Activated CD4-positive, alpha-beta memory T cell treated with anti-CD3 and anti-CD28 coated beads for 36 hours (primary cell): ENCODE measurements at places on chromosomes 4 and X. TPM values are rescaled to one million over a fixed set of nuclear protein-coding genes. Genes with fewer than 3 reads are reported as not detected.
A peak's percentile ranks its signal among the peaks of the same experiment; 100 is the strongest.

- no peak for DNase-seq
These were observed 37.9 kb downstream of the RELL1 start for GRCh38 chr4:37648084-37648817.

- DNase-seq, result no peak
These were observed 20.2 kb upstream of the RBPJ start for GRCh38 chr4:26300314-26301307.

DNA sequence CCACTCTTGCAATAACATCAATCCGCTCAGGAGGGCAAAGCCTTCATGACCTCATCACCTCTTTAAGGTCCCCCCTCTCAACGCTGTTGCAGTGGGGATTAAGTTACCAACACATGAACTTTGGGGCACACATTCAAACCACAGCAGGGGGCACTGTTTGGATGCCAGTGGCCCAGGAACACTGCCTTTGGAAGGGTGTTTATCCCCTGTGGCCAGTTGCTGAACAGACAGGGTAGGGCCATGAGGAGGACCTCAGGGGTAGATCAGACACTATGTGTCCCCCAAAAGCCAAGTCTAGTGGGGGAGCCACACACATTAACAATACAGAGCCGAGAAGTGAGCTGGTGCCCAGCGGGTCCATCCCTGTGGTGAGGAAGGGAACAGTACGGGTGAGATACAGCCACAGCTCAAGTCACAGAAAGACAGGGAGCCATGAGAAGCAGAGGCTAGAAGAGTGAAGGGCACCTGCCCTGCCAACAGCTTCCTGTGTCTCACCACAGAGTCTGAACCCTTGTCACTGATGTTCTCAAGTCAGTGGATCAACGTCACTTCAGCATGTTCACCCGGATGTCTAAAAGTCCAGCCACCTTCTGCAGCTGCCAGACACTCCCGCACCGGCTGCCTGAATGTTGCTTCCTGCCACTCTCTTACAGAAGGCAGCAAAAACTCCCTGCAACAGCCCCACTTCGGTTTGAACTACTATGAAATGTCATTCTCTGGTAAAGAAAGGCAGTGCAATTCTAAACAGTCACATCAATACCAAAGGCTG, 19.9 kb upstream of the MXD4 start:
- peak; percentile 88 for DNase-seq

- DNase-seq, result peak; percentile 12
These were observed 95.0 kb upstream of the TBL1X start for GRCh38 chrX:9369802-9370291.

GRCh38 chr4:31045151-31045550, 325.0 kb downstream of the PCDH7 start:
- no peak for DNase-seq

GRCh38 chr4:1283711-1284110, 6.0 kb upstream of the MAEA start:
- no peak for DNase-seq

The PHKA2 gene
- total RNA-seq, result 22.7 TPM
